Activated CD4-positive, alpha-beta T cell treated with anti-CD3 and anti-CD28 coated beads for 1 hour (primary cell): ENCODE measurements at places on chromosomes 4 and X.

- no peak for DNase-seq
Measured at GRCh38 chrX:139738581-139738980, 30.6 kb upstream of the MCF2 start.

- DNase-seq = no peak
Measured at GRCh38 chr4:110106931-110107296, 91.5 kb downstream of the ELOVL6 start.

DNA sequence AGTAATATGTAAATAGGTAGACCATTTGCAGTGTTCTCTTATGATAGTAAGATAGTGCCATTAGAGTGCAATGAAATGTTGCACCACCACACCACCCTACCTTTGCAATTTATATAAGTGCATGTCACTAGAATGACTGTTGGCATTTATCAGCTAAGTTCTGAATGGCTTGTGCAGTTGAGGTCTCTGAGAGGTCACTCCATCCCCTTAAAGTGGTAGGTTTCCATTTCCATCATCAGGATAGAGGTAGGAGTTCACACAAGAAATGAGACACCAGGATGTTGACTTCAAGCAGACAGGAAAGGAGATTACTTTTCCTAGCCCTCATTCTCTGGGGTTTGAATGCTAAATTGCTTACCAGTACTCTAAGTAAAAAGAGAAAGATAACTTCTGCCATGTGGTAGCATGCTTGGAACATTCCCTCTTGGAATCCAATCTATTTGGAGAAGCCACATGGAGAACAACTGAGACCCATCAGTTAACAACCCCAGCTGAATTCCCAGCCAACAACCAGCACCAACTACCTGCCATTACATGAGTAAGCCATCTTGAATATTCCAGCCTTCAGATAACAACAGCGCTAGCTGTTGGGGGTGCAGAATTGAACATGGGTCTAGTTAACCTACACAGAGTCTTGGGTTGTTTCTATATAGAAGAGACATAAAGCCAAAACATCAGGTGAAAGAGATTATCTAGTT, 6.7 kb upstream of the LRBA start:
- DNase-seq = no peak

DNA sequence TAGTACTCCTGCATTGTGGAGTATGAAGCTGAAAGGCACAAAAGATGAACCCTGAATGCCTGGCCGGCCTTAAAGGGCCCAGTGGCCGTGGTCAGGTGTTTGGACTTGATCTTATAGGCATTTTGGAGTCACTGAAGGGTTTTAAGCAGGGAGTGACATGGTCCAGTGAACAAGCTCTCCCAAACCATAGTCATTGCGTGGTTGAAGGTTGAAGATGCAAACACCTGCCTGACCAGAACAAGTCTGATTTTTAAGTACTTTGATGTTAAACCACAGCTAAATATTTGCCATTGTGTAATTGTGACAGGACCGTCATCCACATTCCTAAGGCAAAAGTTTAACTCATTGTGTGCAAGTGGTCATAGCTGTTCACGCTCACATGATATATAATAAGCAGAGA, 3.3 kb downstream of the STK32B start:
- no peak for DNase-seq

- DNase-seq = no peak
Measured at GRCh38 chr4:71008196-71008595, 14.7 kb downstream of the DCK start.

- DNase-seq = no peak
Measured at GRCh38 chrX:38138157-38138891, 82.3 kb downstream of the SRPX start.

DNA sequence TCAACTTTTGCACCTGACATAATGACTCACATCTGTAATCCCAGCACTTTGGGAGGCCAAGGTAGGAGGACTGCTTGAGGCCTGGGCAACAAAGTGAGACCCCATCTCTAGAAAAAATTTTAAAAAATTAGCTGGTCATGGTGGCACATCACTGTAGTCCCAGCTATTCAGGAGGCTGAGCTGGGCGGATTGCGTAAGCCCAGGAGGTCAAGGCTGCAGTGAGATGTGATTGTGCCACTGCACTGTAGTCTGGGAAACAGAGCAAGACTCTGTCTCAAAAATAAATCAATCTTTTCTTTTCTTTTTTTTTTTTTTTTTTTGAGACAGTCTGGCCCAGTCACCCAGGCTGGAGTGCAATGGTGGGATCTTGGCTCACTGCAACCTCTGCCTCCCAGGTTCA, 52.5 kb downstream of the NIPAL1 start:
- DNase-seq = no peak

DNA sequence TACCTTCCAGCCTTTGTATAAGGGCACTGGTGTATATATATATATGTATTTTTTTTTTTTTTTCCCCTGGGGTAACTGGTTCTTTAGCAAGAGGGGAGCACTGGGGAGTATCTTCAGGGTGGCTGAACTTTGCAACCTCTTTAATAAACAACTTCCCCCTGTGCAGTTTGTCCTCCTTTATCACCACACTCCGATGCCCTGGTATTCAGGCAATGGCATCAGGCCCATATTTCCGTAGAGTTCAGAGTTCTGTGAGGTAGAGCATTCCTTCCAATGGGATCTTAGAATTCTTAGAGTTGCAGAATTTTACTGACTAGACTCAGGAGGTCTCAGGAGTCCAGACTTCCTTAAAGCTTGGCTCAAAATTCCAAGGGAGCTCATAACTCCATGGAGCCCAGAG, 24.6 kb downstream of the NYX start:
- no peak for DNase-seq

DNA sequence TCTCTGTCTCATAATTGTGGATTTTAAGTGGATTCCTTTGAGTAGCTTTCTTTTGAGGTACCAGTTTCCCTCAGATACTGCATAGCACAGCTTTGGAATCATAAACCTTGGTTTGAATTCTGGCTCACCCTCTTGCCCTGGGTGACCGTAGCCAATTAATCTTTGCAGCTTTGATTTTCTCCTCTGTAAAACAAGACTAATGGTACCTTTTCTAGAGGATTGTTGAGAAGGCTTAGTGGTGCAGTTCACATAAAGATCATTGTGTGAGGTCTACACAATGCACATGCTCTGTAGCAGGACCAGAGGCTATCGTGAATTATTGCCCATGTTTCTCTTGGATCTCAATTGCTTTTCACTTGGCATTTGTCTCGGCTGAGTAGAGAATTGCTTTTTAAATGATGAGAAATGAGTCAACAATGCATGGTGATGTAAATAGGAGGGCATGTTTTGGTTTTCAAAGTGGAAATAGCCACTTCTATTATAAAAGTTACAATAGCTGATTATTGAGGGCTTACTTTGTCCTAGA, 47.9 kb downstream of the TMEM131L start:
- DNase-seq = no peak

DNA sequence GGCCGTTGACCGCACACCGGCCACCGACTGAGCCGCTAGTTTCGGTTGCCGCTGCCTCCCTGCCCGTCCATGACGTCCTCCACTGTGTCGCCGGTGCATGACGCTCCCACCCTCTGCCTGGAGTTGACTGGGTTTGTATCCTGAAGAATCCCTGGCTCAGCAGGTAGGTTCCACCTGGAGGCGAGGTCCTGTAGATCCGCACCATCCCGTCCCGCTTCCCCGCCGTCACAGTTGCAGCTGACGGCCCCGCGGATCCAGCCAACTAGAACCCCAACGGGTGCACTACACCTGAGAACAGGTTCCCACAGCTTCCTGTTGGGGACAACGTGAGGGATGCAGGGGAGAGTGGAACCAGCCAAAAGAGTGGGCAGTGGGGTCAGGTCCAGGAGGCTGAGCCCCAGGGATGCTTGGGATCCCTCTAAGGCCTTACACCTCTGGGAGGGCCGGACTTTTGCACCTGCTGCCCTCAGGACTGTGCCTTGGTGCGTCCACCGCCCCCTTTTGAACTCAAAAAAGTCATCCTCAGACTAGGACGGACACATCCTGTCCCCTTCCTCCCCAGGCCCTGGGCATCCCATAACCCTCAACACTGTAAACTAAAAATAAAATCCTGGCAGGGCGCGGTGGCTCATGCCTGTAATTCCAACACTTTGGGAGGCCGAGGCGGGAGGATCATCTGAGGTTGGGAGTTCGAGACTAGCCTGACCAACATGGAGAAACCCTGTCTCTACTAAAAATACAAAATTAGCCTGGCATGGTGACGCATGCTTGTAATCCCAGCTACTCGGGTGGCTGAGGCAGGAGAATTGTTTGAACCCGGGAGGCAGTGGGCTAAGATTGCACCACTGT, 1.1 kb upstream of the SLBP start:
- DNase-seq = no peak

DNA sequence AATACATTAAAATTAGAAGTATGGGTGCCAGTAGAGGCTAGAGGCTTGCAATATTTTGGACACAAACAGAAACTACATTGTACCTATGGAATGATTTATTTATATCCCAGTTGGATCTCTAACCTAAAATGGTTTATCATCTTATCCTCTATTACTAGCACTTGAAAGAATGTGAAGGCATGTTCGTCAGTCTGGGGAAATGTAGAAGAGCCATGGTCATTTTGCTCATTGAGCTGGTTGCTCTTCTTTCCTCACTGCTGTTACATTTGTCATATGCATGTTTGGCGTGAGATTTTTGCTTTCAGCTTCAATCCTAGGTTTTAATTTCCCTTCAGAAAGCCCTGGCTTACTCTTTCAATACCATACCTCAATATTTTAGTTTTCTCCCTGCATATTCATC, 82.4 kb upstream of the MYOZ2 start:
- no peak for DNase-seq

GRCh38 chr4:48896845-48897244, 9.7 kb downstream of the OCIAD2 start:
- no peak for DNase-seq

DNA sequence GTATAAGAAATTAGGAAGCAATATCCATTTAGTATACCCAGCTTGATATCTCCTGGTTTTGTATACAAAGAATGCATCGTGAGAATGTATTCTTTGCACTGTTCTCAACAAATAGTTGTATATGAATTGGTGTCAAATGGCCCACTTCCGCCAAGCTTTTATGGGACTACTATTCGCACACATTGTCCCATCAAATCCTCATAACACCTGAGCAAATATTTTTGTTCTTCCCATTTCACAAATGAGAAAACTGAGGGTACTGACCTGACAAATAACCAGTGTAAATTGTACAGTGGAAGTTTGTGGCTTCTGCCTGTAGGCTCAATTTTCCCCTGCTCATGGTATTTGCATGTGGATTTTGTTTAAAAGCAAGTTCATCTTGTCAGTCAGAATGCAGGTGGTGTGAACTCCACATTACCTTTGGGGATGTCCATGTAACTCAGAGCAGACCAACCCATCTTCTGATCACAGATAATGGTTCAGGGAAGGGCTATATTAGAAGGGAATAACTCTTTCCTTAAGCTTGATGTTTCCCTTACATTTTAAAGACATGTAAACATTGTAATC, 51.5 kb upstream of the FAM241A start:
- no peak for DNase-seq

DNA sequence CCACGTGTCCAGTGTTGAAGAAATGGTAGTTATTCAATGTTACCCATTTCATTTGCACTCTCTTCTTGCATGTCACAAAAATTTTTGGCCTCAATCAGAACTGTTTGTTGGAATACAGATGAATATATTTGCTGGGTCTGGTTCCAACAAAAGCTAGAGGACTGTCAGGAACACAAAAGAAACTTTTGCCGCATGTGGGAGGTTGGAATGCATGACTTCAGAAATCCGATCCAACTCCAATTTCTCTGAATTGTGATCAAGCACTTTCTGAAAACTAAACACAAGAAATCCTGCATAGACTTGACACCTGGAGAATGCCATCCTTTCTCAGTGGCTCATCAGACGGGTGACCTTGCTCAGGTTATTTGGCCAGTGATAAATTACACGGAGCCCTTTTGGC, 15.4 kb downstream of the SETD7 start:
- no peak for DNase-seq
